ENCODE measurements at places on chromosomes 7 and 10.

- DNase-seq = no peak
Observed at GRCh38 chr10:19250546-19250945, 201.9 kb downstream of the MALRD1 start.

- DNase-seq = no peak
Observed at GRCh38 chr7:53642866-53643265, 607.4 kb downstream of the POM121L12 start.

DNA sequence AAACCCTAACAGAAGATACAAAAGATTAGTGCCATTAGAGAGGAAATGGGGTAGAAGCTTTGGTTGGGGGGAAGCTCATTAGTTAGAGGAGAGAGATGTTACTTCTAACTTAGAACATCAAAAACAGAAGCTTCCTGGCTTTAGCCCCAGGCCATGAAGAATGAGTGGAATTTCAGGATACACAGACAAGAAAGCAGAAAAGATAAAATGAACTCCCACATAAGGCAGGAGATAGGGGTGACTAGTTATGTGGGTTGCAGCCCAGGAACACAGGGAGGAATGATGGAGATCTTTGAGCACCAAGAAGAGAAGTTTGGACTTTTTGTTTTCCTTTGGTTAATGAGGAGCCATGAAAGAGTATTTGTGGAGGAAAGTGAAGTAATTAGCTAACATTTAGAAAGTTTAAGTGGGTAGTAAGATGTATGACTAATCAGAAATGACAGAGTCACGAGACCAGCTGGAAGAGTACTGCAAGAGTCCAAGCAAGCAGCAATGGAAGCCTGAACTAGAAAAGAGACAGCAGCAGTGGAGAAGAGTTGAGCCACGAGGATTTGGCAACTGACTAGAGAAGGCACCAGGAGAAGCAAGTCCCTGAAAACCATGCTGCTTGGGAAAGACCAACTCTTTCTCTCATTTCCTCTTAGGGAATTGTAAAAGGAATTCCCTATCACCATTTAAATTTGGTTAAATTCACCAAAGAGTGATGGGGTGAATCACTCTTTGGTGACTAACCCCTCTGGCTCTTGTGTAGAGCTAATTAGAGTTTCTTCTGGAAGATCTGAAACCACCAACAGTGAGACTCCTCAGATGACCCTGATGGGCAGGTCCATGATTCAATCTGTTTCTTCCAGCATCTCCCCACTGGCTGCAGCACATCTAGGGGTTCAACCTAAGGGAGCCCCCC lies 131.9 kb downstream of the KCNMA1 start:
- no peak for DNase-seq

GRCh38 chr10:110207011-110207804 lies at the start of gene MXI1:
MXI1 (plus strand) TSS chr10:110207605; CDS start chr10:110207809, 204 bp downstream.
- DNase-seq = peak; percentile 80

DNA sequence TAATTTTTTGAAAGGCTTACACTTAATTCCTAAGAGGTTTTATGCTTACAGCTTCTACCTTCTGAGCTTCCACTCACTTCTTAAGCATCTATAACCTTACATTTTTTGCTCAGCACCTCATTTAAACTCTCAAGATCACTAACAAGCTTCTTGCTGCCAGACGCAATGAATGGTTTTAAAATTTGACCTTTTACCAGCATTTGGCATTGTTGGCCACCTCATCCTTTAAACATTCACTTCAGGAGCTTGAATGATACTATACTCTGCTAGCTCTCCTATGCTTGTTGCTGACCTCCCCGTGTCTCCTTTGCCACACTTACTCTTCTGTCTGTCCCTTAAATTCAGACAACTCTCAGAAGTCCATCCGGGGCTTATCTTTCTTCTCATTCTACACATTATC lies 37.7 kb upstream of the ODAD2 start:
- DNase-seq = no peak

GRCh38 chr10:11663763-11664555 lies 52.5 kb upstream of the USP6NL start:
- no peak for DNase-seq

DNA sequence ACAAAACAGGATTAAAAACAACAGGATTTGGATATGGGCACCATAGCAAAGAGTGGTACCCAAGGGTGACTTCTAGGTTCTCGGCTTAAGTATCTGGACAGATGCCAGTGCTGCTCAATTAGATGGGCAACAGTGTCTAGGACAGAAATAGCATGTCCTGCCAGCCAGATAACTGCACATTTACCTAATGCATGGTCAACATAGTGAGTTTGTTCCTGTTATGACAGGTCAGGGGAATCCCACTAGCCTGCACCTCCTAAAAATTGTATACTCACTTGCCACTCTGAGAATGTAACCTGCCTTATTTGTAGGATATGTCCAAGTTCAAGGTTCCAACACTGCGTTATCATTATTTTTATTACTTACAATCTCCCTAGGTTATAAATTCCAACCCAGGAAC lies 471.7 kb downstream of the GRM8 start:
- no peak for DNase-seq

- DNase-seq = no peak
Observed at GRCh38 chr7:104650991-104651640, 322.7 kb downstream of the LHFPL3 start.

DNA sequence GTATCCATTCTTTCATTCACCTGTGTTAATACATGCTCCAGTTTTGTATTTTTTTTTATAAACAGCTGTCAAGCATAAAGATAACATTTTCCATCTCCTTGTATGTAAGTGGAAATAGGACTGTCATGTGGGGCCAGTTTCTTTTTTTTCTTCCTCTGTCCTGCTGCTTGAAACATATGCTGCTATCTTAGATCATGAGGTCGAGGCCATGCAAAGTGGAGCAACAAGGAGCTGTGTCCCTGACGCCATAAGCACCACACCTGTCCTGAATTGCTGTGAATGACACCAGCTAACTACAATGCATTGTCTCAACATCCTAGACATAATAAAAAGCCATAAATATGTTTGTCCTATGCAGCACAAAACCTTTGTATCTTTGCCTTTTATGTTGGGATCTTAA lies 37.7 kb upstream of the SLC26A4 start:
- peak; percentile 11 for DNase-seq

GRCh38 chr7:130505753-130506152 lies 13.9 kb downstream of the MEST start:
- no peak for DNase-seq

DNA sequence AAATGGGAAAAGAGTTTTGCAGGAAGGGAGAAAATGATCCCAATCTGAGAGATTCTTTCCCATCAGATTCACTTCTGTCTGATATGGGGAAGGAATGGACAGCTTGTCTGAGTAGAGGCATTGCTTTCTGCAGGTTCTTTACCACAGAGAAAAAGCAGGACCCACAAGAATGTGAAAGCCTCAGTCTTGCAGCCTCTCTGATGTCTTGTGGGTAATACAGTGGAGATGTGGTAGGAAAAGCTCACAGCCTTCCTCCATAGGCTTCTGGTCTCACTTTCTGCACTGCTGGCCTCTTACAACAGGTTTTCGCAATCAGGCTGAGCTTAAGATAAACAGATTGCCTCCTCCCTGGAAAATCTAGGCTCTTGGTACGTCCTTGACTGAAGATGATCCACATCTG lies 551 bp downstream of the IFIT1 start:
- peak; percentile 90 for DNase-seq

DNA sequence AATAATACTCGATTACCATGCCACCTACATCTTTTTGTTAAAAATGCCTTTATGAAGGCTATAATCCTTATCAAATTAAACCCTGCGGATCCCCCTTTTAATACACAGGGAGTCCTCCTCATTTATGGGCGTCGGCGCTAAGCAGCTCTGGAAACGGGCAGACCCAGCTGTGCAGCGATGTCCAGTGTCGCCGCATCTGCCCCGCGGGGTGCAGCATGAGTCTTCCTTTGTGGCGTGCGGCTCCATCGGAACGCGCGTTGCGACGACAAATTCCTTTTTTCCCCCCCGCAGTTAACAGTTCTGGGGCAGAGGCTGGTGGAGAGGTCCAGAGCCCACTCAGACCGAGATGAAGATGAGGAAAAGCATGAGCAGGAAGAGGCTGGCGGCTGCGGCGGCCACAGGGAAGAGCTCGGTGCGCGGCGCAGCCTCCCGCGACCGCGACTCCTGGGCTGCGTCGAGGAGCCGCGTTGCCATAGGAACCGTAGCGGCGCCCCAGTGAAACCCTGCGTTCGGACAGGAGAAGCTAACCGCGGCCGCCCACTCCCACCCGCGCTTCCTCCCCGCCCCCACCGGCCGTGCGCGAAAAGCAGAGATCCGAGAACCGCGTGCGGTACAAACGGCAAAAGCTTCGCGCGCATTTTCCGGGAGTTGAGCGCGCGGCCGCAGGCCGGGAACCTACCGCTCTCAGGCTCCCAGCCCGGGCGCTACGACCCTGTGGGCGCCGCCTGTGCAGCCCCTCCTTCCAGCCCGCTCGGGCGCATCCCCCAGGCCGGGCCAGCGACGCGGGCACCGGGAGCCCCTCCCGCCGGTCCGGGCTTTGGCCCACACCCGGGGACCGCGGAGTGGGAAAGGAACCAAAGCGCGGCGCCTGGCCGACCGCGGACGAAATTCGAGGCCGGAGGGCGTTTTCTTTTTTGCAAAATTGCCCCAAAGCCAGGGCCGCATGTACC lies 130.6 kb downstream of the SPAG6 start:
- peak; percentile 47 for DNase-seq

- no peak for DNase-seq
Observed at GRCh38 chr10:124182088-124182541, 88.7 kb upstream of the CHST15 start.

GRCh38 chr7:66664590-66665293 lies 36.1 kb downstream of the KCTD7 start:
- no peak for DNase-seq

GRCh38 chr10:58143944-58144343 lies 123.8 kb downstream of the IPMK start:
- no peak for DNase-seq

GRCh38 chr7:107638594-107638993 lies 22.0 kb upstream of the SLC26A4 start:
- DNase-seq = no peak

DNA sequence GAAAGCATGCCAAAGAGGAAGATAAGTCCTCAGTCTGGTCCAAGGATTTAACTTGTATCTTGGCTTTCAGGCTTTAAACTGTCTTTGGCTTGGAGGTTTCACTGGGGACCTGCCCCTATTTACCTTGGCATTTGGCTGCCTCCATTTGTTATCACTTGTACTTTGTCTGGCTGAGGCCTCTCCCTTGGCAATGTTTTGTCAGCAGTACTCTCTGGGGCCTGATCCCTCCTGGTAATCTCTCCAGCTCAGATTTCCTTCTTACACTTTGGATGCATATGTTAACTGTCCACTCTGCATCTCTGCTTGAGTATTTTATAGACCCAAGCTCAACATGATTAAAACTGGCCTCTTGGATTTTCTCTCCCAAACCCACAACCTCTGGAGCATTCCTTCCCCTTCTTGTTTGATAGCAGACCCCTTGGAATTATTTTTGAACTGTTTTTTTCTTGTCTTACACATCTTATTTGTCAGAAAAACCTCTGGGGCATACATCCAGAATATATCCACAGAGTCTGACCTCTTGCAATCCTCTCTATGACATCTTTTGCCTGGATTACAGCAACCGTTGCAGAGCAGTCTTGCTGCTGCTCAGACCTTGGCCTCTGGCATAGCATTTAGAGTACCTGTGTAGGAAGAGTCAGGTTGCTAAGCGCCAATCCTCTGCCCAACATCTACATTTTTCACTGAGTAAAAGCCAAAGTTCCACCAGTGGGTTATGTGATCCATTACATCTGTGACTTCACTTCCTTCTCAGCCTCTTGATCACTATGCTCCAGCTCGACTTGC lies 35.2 kb downstream of the ZNF487 start:
- DNase-seq = no peak

GRCh38 chr10:1942478-1942877 lies 205.2 kb upstream of the ADARB2 start:
- DNase-seq = no peak

DNA sequence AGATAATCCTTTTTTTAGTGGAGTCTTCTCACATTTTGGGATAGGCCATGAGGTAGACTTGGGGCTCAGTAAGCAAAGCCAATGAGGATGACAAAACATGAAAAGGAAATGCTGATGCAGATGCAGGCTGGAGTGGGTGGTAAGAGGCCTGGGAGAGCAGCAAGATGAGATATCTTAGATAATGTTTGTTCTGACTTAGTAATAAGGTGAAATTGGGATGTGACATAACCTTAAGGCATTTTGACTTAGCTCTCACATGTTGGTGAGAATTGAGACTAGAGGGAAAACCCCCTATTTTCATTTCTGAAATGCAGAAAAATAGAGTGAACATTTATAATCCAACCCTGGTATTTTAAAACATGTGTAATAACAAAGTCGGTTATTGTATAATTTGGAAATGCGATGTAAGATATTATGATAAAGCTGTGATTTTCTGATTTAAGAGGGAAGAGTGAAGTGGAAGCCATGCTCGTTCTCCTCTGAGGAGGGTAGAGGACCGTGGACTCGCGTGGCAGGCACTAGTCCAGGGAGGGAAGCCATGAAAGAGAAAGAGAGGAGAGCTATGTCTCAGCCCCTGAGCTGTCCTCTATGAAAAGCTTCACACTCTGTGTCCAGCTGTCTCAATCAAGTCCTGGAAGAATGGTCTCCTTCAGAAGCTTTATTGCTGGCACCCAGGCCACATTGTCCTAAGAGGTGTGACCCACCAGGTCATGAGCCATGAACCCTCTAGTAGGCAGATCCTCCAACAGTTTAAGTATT lies 57.3 kb downstream of the ST7 start:
- no peak for DNase-seq

- DNase-seq = no peak
Observed at GRCh38 chr10:112336556-112337201, 37.2 kb upstream of the ACSL5 start.

GRCh38 chr10:46037107-46037825 lies 6.8 kb upstream of the NCOA4 start:
- DNase-seq = no peak

DNA sequence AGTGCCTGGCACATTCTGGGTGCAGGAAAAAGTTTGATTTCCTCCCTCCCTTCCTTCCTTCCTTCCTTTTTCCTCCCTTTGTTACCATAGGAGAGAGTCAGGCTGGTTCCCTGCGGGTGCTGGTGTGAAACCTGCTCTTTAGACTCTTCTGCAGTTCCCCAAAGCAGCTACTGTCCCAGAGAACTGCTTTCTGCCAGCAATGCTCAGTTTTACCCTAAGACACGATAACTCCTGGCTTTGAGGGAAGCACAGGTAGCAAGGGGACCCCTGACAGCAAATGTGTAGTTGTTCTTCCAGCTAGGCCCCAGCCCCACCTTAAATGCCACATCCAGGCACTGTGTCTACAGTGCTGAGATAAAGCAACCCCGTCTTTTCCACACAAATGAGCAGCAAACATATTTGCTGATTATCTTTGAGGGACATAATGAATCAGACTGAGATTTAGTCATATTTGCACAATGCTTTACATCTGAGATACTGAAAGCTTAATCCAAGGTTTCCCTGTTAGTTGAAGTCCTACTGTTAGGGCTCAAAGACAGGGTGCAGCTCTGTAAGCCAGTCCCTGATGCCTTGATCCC lies 55.5 kb downstream of the MET start:
- no peak for DNase-seq

GRCh38 chr7:121083138-121083789 lies 94.8 kb downstream of the CPED1 start:
- no peak for DNase-seq

GRCh38 chr7:89958525-89959068 lies 195.7 kb upstream of the STEAP1 start:
- no peak for DNase-seq

- DNase-seq = no peak
Observed at GRCh38 chr10:119302591-119303253, 95.4 kb downstream of the GRK5 start.

All from cardiac muscle cell (in vitro differentiated cells and primary cell).